Activated naive CD8-positive, alpha-beta T cell treated with anti-CD3 and anti-CD28 coated beads, Interleukin-2, amount 10 ng/mL, durations not matched to agents 7 days and 5 days (primary cell): ENCODE measurements at places on chromosomes 16 and 17.

DNA sequence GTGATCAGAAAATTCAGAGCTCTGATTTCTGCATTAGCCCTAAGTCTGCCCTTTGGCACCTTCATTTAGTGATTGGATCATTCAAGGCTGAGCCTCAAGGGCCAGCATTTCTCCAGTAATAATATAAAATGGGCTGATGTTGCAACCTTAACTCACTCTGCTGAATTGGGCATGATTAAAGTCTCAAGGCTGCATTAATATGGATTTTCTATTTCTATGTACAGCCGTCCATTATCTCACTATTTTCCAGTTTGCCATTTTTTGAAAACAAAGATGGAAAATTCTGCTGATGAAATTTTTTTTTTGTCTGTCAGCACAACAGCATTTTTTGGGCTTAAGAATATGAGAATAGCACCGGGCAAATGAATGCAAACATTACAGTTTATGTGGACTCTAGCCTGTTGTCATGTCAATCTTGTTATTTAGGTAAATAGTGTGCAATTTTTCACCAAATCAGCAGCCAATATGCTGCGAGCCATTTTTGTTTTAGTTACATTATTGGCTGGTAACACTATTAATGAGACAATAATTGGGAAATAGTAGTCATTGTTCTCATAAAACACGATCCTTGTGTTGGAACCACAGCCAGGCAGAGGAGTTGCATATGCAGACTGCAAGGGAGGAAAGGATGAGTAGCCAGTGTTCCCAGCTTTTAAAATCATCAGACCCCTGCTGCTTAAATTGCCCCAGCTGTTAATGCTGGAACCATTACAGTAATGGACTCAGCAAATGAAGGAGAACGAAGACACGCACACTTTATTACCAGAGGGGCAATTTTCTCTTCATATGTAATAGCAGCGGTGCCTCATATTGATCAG, 10.5 kb downstream of the FTO start:
- DNase-seq = no peak

GRCh38 chr16:70740914-70741782, 55.3 kb upstream of the MTSS2 start:
- DNase-seq = no peak

GRCh38 chr16:51225878-51226277, 74.8 kb upstream of the SALL1 start:
- DNase-seq = no peak

- no peak for DNase-seq
These were observed 20.0 kb upstream of the UBE2I start for GRCh38 chr16:1289477-1289866.

DNA sequence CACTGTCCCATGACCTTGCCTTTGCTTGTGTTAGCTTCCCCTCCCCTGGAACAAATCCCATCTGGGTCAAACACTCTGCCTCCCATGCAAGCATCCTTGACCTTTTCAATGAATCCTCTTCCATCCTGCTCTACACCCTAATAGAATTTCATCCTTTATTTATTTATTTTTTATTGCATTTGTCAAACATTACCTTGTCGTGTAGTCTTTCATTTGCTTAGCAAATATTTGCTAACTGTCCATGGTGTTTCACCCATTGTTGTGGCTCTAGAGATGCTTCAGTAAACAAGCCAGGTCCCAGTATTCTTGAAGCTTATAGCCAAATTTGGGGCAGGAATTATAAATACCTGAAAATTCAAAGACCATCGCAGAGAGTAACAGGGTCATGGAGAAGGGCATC, 51.0 kb upstream of the MRTFB start:
- no peak for DNase-seq
